CD4-positive, alpha-beta T cell (primary cell): ENCODE measurements at places on chromosomes 4 and X.

- H3K27me3 ChIP-seq, result no peaks in the 10 kb centered on the region
- H3K27ac ChIP-seq, result no peak overlapping the region
- DNase-seq, result no peak
- no peaks in the 10 kb centered on the region for H3K4me1 ChIP-seq
- H3K4me3 ChIP-seq, result no peak overlapping the region
- H3K36me3 ChIP-seq, result no peaks in the 10 kb centered on the region
Observed at GRCh38 chr4:4379540-4380087, 7.3 kb upstream of the NSG1 start.

- H3K36me3 ChIP-seq, result no peaks in the 10 kb centered on the region
- no peak overlapping the region for H3K27ac ChIP-seq
- no peaks in the 10 kb centered on the region for H3K27me3 ChIP-seq
- no peak overlapping the region for H3K4me3 ChIP-seq
- H3K4me1 ChIP-seq, result no peaks in the 10 kb centered on the region
Observed at GRCh38 chr4:53895137-53895536, 169.3 kb downstream of the CHIC2 start.

DNA sequence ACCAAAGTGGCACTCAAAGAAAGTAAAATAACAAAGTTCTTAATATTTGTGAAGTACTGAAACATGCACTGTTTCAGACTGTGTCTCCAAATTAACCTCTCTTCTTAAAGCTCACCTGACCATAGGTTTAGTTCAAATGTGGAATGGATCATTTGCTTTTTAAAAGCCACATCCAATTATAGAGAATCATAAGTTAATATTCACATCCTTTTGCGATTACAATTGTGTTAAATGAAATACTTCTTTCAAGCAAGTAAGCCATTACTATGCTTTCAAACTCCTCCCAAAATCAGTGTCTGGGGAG, 95.3 kb upstream of the PTPN13 start:
- H3K4me1 ChIP-seq, result no peaks in the 10 kb centered on the region
- H3K4me3 ChIP-seq, result no peak overlapping the region
- no peaks in the 10 kb centered on the region for H3K27me3 ChIP-seq
- H3K36me3 ChIP-seq, result no peaks in the 10 kb centered on the region
- no peak for DNase-seq

GRCh38 chr4:6688879-6689505, 4.7 kb upstream of the S100P start:
- H3K27me3 ChIP-seq, result no peaks in the 10 kb centered on the region
- peak overlapping the region; percentile 58 for H3K4me3 ChIP-seq
- peaks cover 2% of the 10 kb centered on the region for H3K36me3 ChIP-seq
- peak; percentile 57 for DNase-seq
- H3K27ac ChIP-seq, result peak overlapping the region; percentile 34
- peaks cover 90% of the 10 kb centered on the region for H3K4me1 ChIP-seq

DNA sequence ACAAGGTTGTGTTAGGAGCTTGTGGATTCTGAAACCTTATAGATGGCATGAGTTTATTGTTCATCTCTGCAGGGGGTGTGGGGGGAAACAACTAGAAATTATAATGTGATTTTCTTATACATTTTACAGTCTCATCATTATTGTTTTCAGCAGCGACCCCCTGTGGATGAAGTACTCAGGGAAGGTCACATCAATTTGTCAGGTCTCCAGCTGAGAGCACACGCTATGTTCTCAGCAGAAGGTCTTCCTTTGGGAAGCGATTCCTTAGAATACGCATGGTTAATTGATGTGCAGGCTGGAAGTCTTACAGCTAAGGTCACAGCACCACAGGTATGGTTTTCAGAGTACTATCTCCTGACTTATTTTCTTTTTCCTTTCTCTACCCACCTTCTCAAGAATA, 72.2 kb downstream of the BLTP1 start:
- peaks cover 78% of the 10 kb centered on the region for H3K36me3 ChIP-seq
- H3K27me3 ChIP-seq, result no peaks in the 10 kb centered on the region
- no peak overlapping the region for H3K27ac ChIP-seq
- peak; percentile 30 for DNase-seq

GRCh38 chr4:26862381-26862915, 1.8 kb downstream of the STIM2 start:
- peak overlapping the region; percentile 82 for H3K4me3 ChIP-seq
- no peak for DNase-seq
- no peaks in the 10 kb centered on the region for H3K36me3 ChIP-seq
- H3K27ac ChIP-seq, result peak overlapping the region; percentile 21

- no peak for DNase-seq
- no peaks in the 10 kb centered on the region for H3K27me3 ChIP-seq
- no peak overlapping the region for H3K4me3 ChIP-seq
- no peak overlapping the region for H3K27ac ChIP-seq
- no peaks in the 10 kb centered on the region for H3K4me1 ChIP-seq
Observed at GRCh38 chr4:64384237-64385203, 24.7 kb downstream of the TECRL start.

DNA sequence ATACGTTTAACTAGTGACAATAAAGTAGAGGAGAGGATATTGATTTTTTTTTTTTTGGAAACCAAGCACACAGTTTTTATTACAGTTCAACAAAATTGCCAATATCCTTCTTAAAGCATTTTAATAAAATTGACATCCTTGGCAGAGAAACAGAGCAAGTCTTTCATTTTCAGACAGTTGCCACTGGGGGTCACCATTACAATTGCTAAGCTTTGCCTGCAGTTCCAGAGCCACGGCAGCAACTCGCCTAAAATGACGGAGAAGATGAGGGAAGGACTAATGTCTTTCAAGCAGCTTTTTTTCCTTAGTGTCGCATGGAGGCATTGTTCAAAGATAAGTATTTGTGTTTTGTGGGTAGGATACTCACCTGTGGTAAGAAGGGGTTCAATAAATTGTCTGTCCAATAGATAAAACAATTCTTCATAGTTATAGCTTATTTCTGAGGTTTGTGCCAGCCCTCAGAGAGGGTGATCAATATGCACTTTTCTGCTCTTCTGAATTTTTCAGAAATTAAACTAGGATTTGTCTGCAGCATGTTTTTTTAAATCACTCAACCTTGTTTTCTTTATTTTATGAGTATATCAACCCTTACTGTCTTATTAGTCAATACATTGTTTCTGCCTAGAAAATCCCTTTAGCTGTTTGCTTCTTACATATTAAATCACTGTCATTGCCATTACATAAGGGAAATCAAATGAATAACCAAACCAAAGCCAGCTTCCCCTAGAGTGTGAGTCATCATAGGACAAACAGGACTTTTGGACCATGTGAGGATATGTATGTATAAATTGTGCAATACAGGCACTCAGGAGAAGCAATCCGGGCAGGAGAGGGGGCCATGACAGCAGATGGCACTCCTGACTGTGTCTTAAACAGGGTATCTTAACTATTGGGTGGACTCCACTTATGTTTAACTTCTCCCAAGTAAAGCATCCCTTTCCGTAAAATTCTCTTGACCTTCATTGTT, 508.1 kb upstream of the ARX start:
- no peak for DNase-seq
- no peaks in the 10 kb centered on the region for H3K36me3 ChIP-seq
- H3K27ac ChIP-seq, result no peak overlapping the region

DNA sequence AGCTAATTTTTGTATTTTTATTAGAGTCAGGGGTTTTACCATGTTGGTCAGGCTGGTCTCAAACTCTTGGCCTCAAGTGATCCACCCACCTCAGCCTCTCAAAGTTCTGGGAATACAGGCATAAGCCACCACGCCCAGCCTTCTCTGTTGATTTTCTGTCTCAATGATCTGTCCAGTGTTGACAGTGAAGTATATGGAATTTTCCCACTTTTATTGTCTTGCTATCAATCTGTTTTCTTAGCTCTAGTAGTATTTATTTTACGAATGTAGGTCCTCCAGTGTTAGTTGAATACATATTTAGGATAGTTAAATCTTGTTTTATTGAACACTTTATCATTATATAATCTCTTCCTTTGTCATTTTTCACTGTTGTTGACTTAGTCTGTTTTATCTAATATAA, 1603.9 kb downstream of the ADGRL3 start:
- DNase-seq, result no peak
- H3K4me3 ChIP-seq, result no peak overlapping the region
- no peaks in the 10 kb centered on the region for H3K36me3 ChIP-seq
- no peak overlapping the region for H3K27ac ChIP-seq
- H3K27me3 ChIP-seq, result no peaks in the 10 kb centered on the region

- no peaks in the 10 kb centered on the region for H3K4me1 ChIP-seq
- no peaks in the 10 kb centered on the region for H3K36me3 ChIP-seq
- H3K27ac ChIP-seq, result no peak overlapping the region
- DNase-seq, result no peak
- no peak overlapping the region for H3K4me3 ChIP-seq
- H3K27me3 ChIP-seq, result no peaks in the 10 kb centered on the region
Observed at GRCh38 chr4:68907788-68908700, 43.6 kb downstream of the UGT2A3 start.

GRCh38 chrX:105190252-105190853, 30.1 kb downstream of the TEX13A start:
- H3K4me3 ChIP-seq, result no peak overlapping the region
- H3K4me1 ChIP-seq, result no peaks in the 10 kb centered on the region
- no peak overlapping the region for H3K27ac ChIP-seq
- no peaks in the 10 kb centered on the region for H3K36me3 ChIP-seq
- H3K27me3 ChIP-seq, result no peaks in the 10 kb centered on the region
- no peak for DNase-seq

DNA sequence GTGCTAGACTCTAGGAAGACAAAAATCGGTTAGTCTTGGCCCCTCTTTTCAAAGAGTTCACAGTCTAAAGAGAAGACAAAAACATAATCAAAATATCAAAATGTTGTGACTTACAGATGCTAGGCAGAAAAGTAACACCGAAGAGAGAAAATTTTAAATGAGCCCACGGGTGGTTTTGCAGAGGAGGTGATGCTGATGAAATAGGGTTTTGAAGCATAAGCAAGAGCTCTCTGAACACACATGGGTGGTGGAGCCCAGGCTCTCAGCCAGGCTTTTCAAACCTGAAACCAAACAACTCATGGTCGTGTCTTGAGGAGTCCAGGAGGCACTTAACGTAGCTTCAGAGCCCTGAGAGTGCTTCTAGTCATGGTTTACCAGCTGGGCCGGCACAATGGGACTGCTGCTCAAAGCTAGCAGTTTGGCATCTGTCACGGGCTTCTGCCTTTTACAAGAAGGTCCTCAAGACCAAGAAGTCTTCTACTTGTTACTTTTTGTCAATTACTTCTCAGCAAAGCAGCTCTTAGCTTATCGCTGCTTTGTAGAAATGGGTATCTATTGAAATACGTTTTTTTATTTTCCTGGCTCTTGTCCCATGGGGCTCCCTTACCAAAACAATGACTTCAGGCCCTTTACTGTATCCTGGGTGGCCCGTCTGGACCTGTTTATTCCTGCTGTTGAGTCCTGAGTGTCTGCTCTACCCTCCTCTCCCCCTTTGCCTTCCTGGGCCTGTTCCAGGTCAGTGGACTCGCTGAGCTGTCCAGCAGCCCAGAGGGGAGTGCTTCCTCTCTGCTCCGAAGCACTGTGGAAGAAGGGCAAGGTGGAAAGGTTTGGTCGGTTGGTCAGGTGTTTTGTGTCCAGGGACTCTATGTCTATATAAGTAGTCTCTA, 69.5 kb downstream of the TNIP2 start:
- no peak overlapping the region for H3K4me3 ChIP-seq
- H3K27me3 ChIP-seq, result no peaks in the 10 kb centered on the region
- peaks cover 62% of the 10 kb centered on the region for H3K36me3 ChIP-seq
- H3K27ac ChIP-seq, result no peak overlapping the region

DNA sequence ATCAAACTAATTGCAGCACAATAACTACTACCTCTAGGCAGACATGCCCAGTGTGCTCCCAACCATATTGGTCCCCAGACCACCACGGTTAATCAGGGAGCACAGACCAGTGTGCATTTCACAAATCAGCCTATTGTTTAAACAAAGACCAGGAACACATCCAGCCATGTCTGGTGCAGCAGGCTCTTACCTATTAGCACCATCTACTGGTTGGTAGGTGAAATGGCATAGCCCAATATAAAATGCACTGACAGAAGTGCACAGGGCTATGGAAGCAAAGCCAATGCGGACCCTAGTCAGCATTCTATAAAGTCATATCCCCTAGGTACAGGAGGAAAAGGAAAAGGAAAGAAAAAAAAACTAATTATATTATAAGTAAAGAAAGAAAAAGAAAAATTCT, 15.5 kb upstream of the CYLC1 start:
- peak; percentile 1 for DNase-seq
- H3K27me3 ChIP-seq, result no peaks in the 10 kb centered on the region
- no peak overlapping the region for H3K4me3 ChIP-seq
- no peaks in the 10 kb centered on the region for H3K4me1 ChIP-seq
- no peak overlapping the region for H3K27ac ChIP-seq

DNA sequence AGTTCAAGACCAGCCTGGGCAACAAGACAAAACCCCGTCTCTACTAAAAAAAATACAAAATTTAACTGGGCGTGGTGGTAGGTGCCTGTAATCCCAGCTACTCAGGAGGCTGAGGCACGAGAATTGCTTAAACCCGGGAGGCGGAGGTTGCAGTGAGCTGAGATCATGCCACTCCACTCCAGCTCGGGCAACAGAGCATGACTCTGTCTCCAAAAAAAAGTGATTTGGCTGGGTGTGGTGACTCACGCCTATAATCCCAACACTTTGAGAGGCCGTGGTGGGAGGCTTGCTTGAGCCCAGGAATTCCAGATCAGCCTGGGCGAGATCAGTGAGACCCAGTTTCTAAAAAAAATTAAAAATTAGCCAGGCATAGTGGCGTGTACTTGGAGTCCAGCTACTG, 4.1 kb downstream of the OPHN1 start:
- no peaks in the 10 kb centered on the region for H3K36me3 ChIP-seq
- H3K4me1 ChIP-seq, result peaks cover 11% of the 10 kb centered on the region
- no peak for DNase-seq
- H3K27me3 ChIP-seq, result peaks cover 14% of the 10 kb centered on the region
- no peak overlapping the region for H3K27ac ChIP-seq

DNA sequence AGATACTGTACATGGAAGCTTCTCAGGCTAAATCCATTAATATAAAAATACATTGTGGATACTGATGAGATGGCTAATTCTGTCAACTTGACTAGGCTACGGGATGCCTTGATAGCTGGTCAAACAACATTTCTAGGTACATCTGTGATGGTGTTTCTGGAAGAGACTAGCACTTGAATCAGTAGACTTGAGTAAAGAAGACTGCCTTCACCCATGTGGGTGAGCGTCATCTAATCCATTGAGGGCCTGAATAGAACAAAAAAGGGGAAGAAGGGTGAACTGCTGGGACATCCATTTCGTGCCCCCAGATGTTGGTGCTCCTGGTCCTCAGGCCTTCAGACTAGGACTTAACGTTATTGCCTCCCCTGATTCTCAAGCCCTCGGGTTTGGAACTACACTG, 3.7 kb upstream of the SRP72 start:
- no peak for DNase-seq
- H3K36me3 ChIP-seq, result peaks cover 26% of the 10 kb centered on the region
- peaks cover 26% of the 10 kb centered on the region for H3K4me1 ChIP-seq

DNA sequence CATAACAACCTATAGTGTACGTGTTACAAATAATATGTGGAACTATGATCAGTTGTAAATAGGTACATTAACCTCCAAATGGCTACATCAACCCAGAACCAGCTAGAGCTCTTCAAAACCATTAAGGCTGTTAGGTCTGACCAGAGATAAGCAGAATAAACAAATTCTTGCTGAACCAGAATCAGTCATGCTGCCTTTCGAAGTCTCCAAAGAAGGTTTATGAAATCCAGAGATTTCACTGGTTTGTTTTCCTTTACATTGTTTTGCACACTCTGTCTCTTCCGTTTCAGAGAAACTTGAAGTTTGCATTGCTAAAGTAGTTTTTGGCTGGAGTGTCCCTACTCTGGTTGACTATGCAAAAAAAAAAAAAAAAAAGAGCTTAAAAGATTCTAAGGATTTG, 177.3 kb upstream of the SLIT2 start:
- no peaks in the 10 kb centered on the region for H3K36me3 ChIP-seq
- H3K4me1 ChIP-seq, result no peaks in the 10 kb centered on the region
- DNase-seq, result no peak
- no peak overlapping the region for H3K27ac ChIP-seq

GRCh38 chr4:111854494-111855087, 290.7 kb upstream of the FAM241A start:
- H3K4me3 ChIP-seq, result no peak overlapping the region
- no peak overlapping the region for H3K27ac ChIP-seq
- no peaks in the 10 kb centered on the region for H3K4me1 ChIP-seq
- DNase-seq, result no peak
